Frontal cortex (tissue), 4 donors: ENCODE measurements at places on chromosomes 3 and 15. TPM values are rescaled to one million over a fixed set of nuclear protein-coding genes. Genes with fewer than 3 reads are reported as not detected.

DNA sequence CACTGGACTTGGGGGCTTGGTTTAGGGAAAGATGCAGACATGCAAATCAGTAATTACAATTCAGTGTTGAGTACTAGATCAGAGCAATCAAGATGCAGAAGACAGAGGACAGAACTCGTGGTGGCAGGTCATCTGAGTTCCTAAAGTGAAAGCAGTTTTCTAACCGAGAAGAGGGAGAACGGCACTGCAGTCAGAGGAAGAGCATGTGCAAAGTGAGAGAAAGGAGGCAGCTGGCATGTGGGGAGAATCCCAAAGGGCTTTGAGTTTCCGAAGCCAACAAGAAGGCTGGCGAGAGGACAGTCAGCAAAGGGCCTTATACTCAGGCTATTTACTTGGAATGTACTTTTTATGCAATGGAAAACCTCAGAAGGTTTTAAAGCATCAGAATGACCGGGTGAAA lies 87.0 kb downstream of the ANP32A start:
- DNase-seq = no peak

DNA sequence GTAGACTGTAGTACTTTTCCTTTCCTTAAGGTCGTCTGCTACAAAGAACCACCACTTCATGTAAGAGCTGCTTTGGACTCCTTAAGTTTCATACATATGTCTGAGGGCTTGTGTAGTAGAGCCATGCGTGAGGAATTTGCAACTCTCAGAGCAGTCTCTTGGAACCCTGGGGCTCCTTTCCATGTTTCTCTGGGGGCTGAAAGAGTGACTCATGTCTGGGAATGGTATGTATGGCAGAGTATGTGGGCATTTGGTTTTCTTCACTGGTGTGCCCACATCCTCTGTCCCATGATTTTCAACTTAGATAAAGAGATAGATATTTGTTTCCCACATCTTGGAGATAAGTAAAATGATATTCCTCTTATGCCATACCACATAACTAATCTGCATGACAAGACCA lies 20.6 kb upstream of the RBM5 start:
- no peak for DNase-seq

BDH1 gene
- total RNA-seq = 9.8 TPM

CORO2B gene
- total RNA-seq = 19.2 TPM

DNA sequence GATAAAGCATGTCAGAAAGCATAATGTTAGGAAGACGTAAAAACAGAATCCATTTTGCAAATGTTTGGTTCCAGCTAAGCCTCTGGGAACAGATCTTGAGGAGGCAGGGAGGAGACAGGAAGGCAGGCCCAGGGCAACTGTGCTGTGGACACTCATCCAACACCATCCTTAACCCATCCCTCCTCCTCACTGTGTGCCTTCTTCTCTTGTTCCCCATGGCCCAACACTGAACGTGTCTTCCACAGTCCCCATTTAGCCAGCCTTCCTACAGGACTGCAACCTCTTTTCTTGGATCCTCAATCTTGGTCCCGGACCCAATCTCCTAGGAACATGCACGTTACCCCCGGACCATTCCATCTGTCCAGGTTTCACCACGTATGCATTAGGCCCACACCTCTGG lies 15.4 kb downstream of the C2CD4B start:
- DNase-seq = no peak

KNL1 gene
- 6.5 TPM for total RNA-seq

SCN5A gene
- 1.2 TPM for total RNA-seq

DNA sequence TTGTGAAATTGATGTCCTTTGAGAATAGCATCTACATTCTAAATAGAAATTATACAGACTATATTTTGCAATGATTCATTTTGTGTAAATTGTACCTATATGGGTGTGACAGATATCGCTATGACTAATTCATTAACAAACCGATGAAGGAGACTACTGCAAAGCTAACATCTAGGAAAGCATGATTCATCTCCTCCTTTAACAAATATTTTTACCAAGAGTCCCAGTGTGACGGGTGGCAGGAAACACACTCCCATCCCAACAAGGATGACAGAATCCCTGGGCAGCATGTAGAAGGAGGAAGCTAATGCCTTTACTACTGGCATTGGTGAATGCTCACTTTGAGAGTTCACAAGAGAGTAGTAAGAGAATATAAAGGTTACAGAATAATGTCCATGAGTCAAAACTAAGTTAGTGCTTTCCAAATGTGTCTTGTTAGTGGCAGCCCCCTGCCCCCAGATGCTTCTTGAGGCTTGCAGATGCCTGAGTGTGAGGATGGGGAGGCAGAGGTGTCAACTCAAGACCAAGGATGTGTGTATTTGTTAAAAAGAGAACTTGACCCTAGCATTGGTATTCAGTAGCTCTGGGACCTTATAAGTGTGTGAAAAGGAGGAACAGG lies 180.6 kb downstream of the FMN1 start:
- no peak for DNase-seq
